Astrocyte (in vitro differentiated cells and primary cell): ENCODE measurements at places on chromosomes 2 and 18.

DNA sequence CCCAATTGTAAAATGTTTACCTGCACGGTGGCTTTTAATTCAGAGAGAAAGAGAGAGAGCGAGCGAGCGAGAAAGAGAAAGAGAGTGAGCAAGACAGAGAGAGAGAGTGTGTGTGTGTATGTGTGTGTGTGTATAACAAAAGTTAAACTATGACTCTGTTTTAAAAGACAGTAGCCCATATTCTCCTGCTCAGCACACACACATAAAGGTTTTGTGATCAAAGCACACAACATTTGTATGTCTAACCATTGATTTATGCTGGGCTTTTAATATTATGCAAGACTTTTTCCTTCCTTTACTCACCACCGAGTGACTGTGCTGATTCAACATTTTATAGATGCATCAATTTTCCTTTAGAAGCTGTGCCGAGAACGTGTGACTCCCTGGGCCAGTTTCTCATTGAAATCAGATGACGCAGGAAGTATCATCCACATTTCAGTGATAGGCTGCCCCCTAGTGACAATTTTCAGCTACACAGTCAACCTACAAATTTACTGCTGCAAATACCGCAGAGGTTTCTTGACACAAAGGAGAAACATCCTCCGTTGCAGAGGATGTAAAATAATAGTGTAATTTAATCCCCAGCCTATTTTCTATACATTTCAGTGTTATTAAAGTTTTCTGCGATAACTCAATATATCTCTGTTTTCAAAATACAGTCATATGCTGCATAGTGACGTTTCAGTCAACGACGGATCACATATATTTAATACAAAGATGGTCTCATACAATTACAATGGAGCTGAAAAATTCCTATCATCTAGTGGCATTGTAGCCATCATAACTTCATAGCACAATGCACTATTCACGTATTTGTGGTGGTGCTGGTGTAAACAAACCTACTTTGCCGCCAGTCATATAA lies 165.9 kb upstream of the TANK start:
- DNase-seq: peak; percentile 82

GRCh38 chr2:26691881-26692278 lies 642 bp upstream of the KCNK3 start:
- no peak for DNase-seq

- no peak for DNase-seq
Measured at GRCh38 chr2:144630459-144631215, 110.7 kb upstream of the ZEB2 start.

DNA sequence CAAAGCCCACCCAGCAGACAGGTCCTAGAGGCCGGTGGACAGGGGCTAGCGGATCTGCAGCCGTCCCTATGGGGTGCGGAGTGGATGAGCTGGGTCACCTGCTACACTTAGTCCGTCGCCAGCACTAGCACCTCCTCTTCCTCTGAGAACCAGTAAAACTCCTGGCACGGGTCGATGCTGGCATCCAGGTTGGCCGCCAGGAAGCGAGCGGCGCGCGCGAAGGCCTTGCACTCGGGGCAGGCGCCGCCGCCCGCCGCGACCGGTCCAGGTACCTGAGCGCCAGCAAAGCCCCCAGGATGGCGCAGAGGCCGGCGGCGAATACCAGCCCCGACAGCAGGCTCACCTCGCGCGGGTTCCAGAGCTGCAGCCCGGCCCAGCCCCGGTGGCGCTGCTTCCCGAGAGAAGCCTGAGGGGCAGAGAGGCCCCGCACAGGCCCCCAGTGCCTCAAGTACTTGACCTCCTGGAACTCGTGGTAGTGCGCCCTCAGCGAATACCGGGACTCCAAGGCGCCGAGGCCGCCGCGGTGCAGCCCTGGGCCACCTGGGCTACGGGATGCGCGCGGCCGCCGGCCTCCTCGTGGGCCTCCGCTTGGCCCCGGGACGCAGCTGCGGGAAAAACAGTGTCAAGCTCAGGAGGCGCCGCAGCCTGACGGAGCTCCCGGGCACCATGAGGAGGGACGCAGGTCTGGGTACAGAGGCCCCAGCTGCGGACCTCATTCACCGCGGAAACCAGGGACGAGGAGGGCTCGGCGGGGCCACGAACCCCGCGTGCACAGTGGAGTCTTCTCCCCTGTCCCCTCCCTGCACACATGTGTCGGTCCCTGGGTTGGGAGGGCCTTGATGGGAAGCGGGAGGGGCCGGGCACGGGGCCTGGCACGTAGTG lies 27.5 kb upstream of the ALPP start:
- DNase-seq: no peak

DNA sequence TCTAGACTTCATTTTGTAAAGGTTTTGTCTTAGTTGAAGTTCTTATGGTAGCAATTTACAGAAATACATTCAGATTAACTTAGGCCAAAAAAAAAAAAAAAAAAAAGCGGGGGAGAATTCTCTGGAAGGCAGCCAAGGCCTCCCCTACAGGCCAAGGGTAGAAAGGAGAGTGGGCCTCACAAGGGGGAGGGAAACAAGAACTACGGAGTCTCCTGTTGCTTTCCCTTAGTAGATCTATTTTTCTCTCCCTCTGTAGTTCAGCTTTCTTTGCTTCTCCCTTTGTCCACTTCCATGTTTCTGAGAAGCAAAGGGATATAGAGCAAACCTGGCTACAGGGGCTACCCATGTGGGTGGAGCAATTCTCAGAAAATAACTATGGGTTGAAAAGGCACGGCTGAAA lies 2.4 kb upstream of the STK11IP start:
- peak; percentile 5 for DNase-seq

GRCh38 chr18:9974279-9974915 lies 60.6 kb downstream of the VAPA start:
- DNase-seq: no peak

- peak; percentile 30 for DNase-seq
Measured at GRCh38 chr2:6968319-6969100, 51.3 kb downstream of the RNF144A start.

GRCh38 chr2:198440833-198441232 lies 636.4 kb downstream of the PLCL1 start:
- no peak for DNase-seq

DNA sequence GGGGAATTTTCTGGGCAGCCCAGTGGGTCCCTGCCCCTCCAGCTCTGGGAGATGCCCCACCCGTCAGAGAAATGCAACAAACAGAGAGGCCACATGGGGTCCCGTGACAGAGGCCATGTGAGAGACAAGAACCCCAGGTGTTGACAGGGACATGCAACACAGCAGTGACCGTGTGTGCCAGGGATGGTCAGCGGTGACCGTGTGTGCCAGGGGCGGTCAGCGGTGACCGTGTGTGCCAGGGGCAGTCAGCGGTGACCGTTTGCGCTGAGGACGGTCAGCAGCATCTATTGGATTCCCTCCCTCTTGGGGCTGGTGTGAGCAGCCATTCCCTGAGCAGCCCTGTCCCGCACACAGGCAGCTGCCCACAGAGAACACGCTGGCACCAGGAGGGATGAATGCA lies 146.6 kb upstream of the OTOS start:
- DNase-seq: no peak

- peak; percentile 1 for DNase-seq
Measured at GRCh38 chr2:51297488-51297887, 265.6 kb upstream of the NRXN1 start.

- peak; percentile 22 for DNase-seq
Measured at GRCh38 chr2:159795841-159796690, 1.9 kb downstream of the CD302 start.

DNA sequence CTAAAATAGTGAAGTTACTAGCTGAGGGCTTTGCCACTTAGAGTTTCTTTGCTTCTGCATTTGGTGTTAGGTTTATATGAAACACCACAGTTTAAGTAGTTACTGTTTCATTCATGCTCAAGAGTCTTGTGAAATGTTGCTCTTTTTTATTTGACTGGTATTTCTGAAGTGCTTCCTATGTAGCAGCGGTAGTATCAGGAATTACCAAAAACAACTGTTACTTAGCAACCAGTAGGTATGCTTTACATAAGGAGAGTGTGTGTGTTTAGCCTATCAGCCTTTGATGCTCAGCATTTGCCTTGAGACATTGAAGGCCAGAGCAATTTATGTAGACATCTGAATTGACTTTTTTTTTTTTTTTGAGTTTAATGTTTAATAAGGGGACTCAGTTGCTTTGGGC lies 3.6 kb downstream of the DIS3L2 start:
- no peak for DNase-seq

DNA sequence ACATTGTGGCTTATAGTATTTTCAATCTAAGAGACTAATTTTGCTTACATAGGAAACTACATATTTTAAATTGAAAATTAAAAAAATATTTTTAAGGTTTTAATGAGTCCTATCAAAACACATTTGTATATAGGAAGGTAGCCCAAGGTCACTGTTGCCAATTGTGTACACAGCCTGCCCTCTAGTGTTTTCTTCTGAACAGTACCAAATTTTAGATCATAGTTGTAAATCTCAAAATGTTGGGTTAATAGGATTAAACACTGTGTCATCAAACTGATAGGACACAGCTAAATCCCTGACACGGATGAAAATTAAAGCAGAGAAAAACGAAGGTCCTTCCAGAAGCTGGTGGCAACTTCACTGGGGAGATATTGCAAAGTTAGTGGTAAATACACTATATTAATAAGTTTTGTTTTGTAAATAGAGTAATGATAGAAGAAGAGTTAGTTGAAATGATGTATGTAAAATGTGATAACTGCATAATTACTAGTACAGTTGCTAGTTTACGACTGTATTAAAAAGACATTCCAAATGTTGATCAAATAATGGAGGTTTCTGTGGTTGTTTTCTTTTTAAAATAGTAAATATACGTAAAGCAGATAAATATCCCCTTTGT lies 19.7 kb downstream of the CLUL1 start:
- peak; percentile 15 for DNase-seq

DNA sequence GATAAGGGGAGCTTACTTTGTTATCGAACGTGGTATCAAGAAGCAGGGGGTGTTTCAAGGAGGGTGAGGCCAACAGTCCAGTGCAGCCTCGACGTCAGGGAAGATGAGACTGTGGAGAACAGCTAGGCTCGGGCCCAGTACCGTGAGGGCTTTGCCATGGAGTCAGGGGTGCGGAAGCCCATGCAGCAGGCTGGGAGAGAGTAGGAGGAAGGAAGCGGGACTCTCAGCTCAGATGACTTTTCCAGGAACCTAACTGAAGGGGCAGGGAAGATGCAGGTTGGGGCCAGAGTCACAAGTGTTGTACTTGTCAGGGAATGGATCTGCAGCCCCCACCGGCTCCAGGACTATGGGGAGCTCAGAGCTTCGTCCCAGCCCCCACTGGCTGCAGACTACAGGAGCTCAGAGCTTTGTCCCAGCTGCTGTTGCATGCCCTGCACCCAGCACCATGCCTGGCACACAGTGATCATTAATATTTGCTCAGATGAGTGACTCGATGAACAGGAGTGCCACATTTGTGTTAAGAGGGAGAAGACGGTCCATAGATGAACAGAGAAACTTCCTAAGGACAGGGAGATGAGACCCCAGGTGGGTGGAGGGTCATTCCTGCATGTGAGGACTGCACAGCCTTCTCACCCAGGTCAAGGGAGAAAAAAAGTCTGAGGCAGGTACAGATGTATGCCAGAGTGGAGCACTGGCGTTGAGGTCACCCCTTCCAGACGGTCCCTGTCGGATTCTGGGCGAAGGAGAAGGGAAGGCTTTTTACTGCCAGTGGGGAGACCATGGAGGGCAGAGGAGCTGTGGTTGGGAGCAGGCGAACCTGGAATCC lies 36.4 kb downstream of the PTGR3 start:
- no peak for DNase-seq

DNA sequence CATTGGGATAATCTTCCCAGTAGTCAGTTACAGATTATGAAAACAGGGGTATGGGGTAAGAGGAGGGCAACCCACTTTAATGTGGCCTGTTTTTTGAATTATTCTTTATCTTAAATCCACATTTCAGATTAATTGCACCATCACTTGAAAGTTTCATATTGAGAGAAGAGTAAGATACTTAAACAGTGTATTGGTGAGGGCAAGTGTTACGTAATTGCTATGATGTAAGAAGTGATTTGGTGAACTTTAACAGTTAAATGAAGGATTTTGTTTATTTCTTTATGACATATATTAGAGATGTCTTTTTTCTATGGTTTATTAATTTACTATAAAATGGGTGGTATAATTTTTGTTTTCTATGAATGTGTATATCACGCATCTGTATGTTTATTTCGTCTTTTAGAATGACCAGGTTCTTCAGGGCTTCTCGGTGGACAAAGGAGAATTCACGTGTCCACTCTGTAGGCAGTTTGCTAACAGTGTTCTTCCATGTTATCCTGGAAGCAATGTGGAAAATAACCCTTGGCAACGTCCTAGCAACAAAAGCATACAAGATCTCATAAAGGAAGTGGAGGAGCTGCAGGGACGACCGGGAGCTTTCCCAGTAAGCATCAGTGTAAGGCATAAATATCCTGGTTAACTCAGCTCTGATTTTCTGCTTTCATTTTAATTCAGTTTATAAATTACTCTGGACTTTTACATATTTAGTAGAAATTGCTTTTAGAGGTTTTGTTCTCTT lies 171.2 kb upstream of the MYO3B start:
- no peak for DNase-seq

GRCh38 chr2:100831158-100831750 lies 11.3 kb downstream of the NPAS2 start:
- no peak for DNase-seq

GRCh38 chr18:55910296-55910695 lies 322.3 kb upstream of the TCF4 start:
- no peak for DNase-seq
